ENCODE measurements at places on chromosomes 5 and 9.

DNA sequence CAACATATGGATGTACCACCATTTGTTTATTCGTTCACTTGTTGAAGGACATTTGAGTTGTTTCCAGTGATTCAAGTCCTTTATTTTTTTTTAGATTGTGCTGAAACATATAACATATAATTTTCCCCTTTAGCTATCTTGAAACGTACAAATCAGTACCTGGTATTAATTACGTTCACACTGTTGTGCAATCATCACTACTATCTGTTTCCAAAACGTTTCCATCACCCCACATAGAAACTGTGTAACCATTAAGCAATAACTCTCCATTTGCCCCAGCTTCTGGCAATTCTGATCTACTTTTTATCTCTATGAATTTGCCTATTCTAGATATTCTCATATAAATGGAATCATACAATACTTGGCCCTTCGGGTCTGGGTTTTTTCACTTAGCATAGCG lies 116.0 kb downstream of the FGF1 start:
- no peak for DNase-seq

GRCh38 chr9:116160676-116161571 lies 7.3 kb downstream of the PAPPA start:
- DNase-seq = no peak

DNA sequence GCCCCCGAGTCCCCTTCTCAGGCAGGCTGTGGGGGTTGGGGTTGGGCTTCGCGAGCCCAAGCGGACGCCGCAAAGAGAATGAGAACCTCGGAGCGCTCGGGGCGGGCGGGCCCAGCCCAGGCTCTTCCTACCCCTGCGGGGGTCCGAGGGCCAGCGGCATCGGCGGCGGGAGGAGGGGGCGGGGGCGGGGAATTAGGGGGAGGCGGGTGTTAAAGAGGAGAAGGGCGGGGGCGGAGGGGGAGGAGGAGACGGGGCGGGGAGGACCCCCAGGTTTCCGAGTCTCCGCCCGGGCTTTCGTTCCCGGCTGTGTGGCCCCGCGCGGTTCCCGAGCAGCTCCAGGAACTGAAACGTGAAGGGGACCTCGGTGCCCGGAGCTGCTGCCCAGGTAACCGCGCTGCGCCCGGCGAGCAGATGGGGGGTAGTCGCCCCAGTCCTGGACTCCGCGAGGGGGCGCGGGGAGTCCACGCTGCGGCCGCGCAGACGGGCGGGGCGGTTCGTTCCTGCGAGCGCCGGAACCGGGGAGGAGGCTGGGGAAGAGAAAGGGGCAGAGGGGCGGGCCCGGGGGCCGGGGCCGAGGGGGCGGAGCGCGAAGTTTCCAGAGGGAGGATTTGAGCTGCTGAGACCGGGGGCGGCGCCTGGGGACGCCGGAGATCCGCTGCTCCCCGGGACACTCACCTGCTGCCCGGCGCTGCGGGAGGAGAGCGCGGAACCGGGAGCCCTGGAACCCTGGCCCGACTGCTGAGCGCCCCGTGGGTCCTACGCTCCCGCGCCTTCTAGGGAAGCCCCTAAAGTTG lies 38.4 kb upstream of the PLEKHG4B start:
- DNase-seq = no peak

DNA sequence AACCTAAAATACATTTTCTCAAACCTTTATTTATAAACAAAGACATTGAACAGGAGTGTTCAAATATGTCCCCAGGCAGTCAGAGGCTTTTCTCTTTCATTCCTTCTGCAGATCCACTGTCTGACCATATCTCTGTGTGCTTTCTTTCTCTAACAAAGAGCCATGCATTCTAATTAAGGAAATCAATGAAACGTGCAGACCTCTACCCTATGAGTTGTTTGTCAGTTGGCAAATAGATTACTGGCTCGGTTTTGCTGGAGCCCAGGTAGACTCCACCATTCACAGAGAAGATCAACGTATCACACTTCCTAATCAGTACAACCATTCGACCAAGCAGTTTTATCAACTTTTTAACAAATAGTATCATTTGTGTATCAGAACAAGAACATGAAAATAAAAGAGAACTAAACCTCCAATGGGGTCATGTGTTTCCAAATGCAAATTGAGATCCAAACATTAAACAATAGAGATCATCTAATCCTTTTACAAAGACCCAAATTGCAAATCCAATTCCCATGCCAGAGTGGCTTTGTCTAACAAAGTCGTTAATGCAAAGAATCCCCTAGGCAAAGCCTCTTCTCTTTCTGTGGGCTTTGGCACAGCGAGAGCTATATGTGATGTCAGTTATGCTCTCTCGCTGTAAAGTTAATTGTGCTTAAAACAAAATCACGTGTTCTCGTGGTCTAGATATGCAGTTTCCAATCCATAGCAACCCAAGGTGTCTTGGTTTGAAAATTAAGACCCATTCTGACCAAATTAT lies 16.8 kb downstream of the KLF4 start:
- no peak for DNase-seq

DNA sequence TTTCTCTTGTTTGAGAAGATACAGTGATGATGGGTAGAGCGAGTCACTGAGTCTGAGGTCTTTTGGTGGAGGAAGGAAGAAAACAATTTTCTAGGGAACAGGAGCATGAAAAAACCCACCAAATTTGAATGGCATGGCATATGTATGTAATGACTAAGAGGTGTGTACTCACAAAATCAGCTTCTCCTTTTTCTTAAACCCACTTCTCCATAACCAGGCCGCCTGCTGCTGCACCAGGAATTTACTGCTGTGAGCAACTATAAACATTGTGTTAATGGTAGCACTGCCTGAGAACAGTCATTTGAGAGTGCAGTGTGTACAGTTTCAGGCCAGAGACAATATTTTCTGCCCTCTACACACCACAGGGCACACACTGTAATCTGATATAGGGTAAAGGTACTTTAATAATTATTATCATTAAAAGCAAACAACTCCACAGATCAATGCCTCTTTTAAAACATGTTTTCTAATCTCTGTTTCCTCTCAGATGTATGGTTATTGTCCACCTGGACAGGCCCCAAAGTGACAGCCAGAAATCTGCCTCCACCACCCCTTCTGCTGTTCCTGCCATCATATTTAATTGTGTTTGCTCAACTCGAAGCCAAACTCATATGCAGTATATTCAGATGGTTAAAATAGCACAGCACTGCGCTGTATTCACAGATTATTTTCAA lies 241.6 kb downstream of the KIAA0825 start:
- DNase-seq = no peak

DNA sequence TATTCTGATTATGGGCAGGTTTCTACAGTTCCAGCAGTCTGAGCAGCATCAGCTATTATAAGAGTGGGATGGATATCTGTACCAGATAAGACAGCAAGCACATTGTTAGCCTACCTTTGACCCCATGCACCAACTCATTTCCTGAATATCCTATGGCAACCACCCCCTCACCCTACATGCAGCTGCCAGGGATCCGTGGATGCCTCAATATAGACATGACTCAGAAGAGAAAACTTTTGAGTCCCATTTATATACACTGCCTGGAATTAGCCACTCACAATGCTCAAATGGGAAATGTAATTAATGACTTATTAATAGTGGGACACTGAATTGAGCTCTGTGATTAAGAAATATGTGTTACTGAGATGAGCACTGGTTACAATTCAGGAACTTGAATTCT lies 124.4 kb downstream of the SSBP2 start:
- peak; percentile 77 for DNase-seq

- DNase-seq = peak; percentile 2
These were observed at the start of gene PTPRD for GRCh38 chr9:10612641-10613398. Gene PTPRD (minus strand): TSS chr9:10613002.

DNA sequence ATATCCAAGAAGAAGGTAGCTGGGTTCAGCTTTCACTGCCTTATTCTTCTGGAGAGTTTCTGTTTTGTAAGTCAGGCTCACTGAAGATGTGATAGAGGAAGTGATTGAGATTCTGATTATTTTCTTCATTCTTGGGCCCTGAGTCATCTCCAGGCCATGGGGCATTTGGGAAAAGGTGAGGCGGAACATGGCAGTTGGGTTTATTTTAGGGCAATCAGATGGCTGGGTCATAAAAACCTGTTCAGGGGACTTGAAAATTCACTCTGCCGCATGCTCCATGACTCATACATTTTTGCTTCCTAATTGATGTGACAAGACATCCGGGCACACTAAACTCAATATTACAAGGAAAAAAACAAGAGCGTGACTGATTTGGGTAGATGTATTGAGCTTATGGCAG lies 265.7 kb upstream of the KLF4 start:
- DNase-seq = no peak

GRCh38 chr9:134611046-134611445 lies 30.6 kb upstream of the COL5A1 start:
- no peak for DNase-seq

- no peak for DNase-seq
These were observed 104.8 kb upstream of the ERCC6L2 start for GRCh38 chr9:95770653-95771131.

GRCh38 chr5:133611357-133612248 lies 738 bp downstream of the FSTL4 start:
- DNase-seq = no peak

- no peak for DNase-seq
These were observed 58.8 kb downstream of the GARNL3 start for GRCh38 chr9:127323393-127323792.

Measured in non-pigmented ciliary epithelial cell (primary cell).